ENCODE measurements at places on chromosomes 16 and 17.

DNA sequence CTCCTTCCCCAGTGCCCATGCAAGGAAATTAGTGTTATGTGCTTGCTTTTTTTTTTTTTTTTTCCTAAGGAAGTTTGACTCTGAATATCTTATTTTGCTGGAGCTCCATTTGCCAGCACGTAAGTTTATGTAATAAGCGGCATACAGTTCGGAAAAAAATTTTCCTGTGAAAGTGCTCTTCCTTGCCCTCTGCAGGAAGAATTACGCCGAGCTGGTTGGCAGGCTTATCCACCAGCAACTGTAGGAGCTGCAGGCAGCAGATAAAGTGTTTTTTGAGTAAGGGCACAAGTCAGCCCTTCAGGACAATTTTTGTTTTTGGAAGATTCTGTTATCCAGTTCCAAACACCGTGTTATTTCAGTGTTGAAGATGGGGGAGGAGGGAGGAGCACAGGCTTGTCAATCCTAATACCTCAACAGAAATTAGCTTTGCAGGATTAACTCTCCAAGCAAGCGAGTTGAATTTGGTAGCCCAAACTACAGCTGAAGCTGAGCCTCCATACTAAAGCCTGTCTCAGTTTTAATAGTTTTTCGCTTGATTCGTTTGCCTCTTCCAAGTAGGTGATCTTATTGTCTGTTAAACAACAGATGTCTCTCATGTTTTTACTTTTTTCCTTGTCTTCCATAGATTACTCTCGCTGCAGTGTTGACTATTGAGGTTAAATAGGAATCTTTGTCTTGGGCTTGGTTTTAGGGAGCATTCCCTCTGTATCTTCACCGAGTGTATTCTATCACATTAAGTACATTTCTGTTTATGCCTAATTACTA lies 1.1 kb downstream of the SPECC1 start:
- peak; percentile 90 for DNase-seq

GRCh38 chr16:56226845-56227525 lies 35.7 kb downstream of the GNAO1 start:
- no peak for DNase-seq

DNA sequence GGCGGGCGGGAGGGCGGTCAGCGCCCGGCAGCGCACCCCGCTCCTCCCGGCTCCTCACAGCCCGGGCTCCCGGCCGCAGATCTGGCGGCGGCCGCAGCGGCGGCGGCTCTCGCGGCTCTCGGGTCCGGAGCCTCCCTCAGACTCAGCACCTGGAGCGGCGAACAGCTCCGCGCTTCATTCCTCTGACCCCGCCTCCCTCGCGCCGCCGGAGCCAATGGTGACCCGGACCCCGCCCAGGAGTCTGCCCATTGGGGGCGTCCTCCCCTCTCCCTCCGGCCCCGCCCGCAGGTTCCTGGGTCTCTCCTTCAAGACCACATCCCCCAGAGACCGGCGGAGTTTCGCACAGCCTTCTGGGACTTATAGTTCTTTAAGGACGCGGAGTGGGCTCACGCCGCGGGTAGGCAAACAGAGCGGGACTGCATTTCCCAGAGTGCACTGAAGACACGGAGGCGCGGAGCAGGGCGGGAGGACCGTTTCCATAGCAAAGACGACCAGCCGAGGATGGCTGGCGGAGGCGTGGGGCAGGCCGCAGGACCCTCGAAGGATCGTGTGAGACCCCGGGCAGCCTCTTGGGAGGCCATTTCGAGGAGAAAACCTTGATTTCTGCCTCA lies at the start of gene SMPD3:
TSS of gene SMPD3 (minus strand) at position 149 of the 611 bp plus-strand sequence. CDS start 76,327 bp downstream, outside the sequence.
- DNase-seq, result peak; percentile 99

GRCh38 chr16:57358527-57359095 lies at the start of gene CCL22:
CCL22 (plus strand) TSS chr16:57358783; CDS start chr16:57358817, 34 bp downstream.
- DNase-seq, result no peak

GRCh38 chr16:48158296-48158695 lies 2.5 kb upstream of the ABCC12 start:
- no peak for DNase-seq

GRCh38 chr17:14299280-14300141 lies 1.4 kb upstream of the HS3ST3B1 start:
- DNase-seq, result no peak
